ENCODE measurements at places on chromosomes 16 and 17. TPM values are rescaled to one million over a fixed set of nuclear protein-coding genes. Genes with fewer than 3 reads are reported as not detected.

The PVALEF gene
- not detected for polyA plus RNA-seq

The CLEC18B gene
- polyA plus RNA-seq, result 0.57 TPM

The ENPP7 gene
- not detected for polyA plus RNA-seq

The SPECC1 gene
- 19.2 TPM for polyA plus RNA-seq

The KRT32 gene
- polyA plus RNA-seq, result not detected

The ZNF594 gene
- 4.9 TPM for polyA plus RNA-seq

The SLC47A1 gene
- 104 TPM for polyA plus RNA-seq

The KRT12 gene
- polyA plus RNA-seq, result not detected

The P2RX1 gene
- 8.6 TPM for polyA plus RNA-seq

The OTOP2 gene
- not detected for polyA plus RNA-seq

The SLX1A gene
- polyA plus RNA-seq, result 7.9 TPM

GRCh38 chr17:27904534-27905446 lies 11.6 kb upstream of the LYRM9 start:
- DNase-seq, result no peak

GRCh38 chr17:74866198-74866835 lies 6.5 kb downstream of the FDXR start:
- DNase-seq, result no peak

- DNase-seq, result no peak
Measured at GRCh38 chr17:78255029-78255656, 23.7 kb downstream of the TMEM235 start.

- no peak for DNase-seq
Measured at GRCh38 chr17:76986365-76986764, 118.2 kb downstream of the MGAT5B start.

GRCh38 chr17:28466521-28467048 lies 6.9 kb upstream of the SLC13A2 start:
- peak; percentile 45 for DNase-seq

- peak; percentile 77 for DNase-seq
Measured at GRCh38 chr17:57988301-57989250, 522 bp upstream of the VEZF1 start.

- no peak for DNase-seq
Measured at GRCh38 chr16:75120253-75120652, 3.7 kb upstream of the LDHD start.

- no peak for DNase-seq
Measured at GRCh38 chr17:29570521-29570920, 2.0 kb downstream of the TP53I13 start.

DNA sequence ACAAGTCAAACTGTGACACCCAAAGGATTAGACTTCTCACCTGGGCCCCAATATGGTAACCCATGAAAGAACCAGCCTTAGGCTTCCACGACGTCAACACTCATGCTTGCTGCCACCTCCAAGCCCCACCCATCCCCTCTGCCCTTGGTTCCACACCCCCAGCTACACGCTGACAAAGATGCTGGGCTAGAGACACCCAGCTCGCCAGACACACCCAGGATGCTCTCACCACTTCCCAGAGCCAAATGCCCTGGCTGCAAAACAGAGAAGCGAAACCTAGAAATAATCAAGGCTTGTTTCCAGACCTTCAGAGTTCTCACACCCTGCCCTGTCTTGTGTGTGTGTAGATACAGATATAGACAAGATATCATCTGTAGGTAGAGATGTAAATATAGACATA lies 26.0 kb upstream of the ADCY9 start:
- no peak for DNase-seq

GRCh38 chr17:35404360-35404759 lies 27.9 kb downstream of the SLFN12 start:
- no peak for DNase-seq

GRCh38 chr17:67619555-67619954 lies 98.2 kb upstream of the NOL11 start:
- DNase-seq, result peak; percentile 22

- no peak for DNase-seq
Measured at GRCh38 chr16:389352-389751, 7.6 kb upstream of the PGAP6 start.

DNA sequence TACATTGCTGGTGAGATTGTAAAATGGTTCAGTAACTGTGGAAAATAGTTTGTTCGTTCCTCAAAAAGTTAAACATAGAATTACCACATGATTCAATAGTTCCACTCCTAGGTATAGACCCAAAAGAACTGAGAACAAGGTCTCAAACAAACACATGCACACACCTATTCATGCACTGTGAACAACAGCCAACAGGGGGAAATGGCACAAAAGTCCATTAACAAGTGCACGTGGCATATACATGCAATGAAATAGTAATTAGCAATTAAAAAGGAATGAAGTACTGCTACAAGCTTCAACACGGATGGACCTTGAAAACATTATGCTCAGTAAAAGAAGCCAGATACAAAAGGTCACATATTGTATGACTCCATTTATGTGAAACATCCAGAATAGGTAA lies 23.8 kb downstream of the SDK2 start:
- DNase-seq, result no peak

DNA sequence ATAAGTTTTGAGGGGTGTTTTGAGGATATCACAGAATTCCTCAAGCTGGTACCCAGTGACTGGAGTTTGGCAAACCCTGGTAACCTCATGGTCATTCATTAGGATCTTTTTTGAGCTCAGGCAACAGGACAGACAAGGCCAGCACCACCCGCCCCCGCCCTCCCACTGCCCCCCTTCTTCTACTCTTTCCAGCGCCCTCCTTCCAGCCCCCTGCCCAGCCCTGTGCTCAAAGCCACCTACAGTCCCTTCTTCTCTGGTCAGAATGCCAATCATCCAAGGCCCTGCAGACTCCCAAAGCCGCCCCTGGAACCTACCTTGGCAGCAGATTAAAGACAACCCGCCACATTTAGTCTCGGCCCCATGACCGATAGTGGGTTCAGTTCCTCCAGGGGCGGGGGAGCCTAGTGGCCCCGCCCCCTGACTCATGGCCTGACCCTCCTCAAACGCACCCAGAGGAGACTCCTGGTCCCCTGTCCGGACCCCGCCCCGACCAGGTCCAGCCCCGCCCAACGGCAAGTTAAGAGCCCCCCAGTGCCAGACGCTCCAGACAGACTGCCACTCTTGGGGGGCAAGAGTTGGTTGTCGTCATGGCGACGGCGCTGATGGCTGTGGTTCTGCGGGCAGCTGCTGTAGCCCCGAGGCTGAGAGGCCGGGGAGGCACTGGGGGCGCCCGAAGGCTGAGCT lies at the start of gene NAGS:
TSS of gene NAGS (plus strand) at position 546 of the 684 bp plus-strand sequence. CDS start at position 588, 42 bp downstream.
- no peak for DNase-seq

DNA sequence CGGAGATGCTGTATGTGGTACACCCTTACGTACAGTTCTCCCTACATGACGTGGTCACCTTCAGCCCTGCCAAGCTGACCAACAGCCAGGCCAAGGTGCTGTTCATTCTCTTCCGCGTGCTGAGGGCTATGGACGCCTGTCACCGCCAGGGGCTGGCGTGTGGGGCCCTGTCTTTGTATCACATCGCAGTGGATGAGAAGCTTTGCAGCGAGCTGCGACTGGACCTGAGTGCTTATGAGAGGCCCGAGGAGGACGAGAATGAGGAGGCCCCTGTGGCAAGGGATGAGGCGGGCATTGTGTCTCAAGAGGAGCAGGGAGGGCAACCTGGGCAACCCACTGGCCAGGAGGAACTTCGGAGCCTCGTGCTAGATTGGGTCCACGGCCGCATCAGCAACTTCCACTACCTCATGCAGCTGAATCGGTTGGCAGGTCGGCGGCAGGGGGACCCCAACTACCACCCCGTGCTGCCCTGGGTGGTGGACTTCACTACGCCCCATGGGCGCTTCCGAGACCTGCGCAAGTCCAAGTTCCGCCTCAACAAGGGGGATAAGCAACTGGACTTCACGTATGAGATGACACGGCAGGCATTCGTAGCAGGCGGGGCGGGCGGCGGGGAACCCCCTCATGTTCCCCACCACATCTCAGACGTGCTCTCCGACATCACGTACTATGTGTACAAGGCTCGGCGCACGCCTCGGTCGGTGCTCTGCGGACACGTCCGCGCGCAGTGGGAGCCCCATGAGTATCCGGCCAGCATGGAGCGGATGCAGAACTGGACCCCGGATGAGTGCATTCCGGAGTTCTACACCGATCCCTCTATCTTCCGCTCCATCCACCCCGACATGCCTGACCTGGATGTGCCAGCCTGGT lies 1.4 kb downstream of the WDR81 start:
- no peak for DNase-seq

DNA sequence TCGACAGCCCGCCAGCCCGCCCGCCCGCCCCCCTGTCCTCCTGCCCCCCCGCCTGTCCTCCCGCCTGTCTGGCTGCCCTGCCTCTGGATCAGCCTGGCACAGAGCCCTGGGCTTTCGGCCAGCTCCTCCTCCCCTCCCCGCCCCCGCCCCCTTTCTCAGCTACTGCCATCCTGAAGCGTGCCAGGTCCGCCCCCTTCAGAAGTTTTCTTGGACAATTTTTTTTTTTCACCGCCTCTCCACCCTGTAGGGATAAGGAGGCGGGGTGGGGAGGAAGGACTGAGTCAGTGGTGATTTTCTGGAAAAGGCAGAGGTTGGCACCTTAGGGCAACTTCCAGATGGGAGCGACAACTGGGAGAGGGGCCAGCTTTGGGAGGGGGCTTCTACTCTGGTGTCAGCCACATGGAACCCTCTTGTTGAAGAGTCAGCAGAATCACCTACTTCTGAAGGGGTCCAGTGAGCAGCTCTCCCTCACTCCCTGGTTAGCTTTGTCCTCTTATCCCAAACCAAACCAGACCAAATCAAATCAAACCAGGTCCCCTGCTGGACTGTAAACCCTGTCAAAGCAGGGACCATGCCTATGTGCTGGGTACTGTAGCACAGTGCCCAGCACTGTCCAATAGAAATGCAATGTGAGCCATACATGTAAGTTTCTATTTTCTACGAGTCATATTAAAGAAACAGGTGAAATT lies 19.7 kb downstream of the IGF2BP1 start:
- peak; percentile 66 for DNase-seq

DNA sequence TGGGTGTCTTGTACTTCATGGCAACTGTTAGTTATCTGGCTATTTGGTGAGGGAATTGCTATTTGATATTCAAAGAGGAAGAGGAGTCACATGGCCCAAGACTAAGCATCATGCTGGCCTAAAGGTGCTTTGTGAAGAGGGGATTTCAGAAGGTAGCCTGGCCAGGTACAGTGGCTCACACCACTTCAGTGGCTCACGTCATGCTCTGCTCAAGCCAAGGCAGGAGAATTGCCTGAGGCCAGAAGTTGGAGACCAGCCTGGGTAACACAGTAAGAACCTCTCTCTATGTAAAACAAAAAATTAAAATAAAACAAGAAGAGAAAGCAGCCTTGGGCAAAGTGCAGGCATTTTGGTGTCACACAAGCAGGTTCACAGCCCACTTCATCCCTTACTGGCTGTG lies 6.4 kb upstream of the MT1B start:
- no peak for DNase-seq

DNA sequence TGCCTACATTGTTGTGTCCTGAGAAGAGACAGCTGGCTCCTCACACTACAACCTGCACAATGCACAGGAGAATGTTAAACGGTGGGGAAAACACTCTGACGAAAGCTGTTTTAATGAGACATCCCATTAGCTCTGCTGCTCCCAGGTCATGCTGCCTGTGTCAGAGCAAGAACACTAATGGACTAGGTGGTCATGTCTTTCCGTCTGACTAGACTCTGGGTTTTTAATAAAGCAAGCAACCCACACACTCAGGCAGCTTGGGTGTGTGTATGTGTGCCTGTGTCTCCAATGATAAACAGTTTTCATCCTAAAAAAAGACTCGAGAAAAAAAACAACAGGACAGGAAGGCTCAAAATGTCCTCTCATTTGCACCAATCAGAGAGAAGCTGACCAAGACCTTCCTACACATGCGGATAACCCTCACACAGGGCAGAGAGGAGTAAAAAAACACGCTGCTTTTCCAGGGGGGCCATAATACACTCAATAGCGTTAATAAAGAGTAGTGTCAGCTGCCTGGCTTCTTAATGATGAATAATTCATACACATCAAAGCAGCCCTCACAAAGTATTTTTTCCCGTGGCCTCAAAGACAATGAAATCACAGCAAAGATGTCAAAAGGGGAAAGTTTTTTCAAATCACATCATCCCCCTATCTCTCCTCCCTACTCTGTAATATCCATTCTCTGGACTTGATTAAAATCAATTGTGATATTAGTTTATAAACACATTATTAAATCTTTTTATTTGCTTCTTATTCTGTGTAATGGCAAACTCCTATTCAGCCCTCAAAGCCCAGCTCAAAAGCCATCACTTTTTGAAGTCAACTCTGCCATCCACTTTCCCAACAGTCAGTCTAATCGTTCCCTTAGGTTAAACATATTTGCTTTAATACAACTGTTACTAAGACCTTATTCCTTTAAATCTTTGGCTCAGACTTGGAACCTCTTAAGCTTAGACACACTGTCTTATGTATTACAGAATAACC lies 244.2 kb upstream of the CDH11 start:
- no peak for DNase-seq

DNA sequence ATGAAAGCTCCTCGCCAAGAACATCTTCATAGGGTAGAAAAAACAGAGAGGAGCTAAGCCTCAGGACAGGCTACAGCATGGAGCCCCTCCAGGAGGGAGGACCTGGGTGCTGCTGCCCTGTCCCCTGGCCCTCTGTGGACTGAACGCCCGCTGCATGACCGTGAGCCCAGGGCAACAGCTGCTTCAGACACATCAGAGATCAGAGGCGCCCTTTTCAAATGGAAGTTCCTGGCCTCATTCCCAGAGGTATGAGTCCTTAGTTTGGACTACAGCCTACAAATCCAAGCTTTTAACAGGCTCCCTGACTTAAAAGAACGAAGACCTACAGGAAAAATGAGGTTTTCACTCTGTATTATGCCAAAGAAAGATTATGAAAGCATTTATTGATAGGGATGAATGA lies 48.5 kb downstream of the ZNF18 start:
- DNase-seq, result peak; percentile 84

GRCh38 chr16:86335266-86336172 lies 174.8 kb upstream of the FOXF1 start:
- no peak for DNase-seq

DNA sequence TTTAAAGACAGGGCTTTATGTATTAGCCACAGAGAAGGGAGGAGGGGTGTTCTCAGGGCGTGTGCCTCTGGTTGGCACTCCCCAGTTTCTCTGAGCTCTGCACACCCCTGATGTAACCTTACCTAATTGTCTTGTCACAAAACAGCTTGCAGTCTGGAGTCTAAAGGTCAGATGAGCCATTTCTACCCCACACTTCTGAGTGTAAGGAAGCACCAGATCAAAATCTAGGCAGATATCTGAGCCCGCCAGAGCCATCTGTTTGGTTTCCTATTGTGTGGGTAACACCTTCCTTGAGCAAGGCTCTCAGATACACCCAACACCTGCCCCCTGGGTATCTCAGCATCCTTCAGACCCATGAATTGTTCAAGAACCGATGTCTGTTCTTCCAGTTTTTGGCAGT lies 15.5 kb downstream of the CDH1 start:
- no peak for DNase-seq

DNA sequence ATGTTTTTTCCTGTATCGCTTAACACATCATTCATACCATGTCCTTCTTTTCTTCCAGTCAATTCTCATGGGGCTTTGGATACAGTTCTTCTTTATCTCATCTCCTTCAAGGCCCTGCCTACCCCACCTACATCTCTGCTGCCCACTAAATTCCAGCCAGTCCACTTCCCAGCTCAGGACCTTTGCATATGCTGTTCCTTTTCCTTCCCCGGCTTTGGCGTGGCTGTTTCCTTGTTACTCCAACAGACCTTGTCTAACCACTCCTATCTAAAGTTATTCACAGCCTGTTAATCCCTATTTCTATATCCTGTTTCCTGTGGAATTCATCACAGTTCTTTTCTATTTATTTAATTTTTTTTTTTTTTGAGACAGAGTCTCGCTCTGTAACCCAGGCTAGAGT lies 6.6 kb upstream of the STAT3 start:
- no peak for DNase-seq
